ENCODE measurements at places on chromosomes 6 and 20. TPM values are rescaled to one million over a fixed set of nuclear protein-coding genes. Genes with fewer than 3 reads are reported as not detected.

Gene PBOV1
- not detected for total RNA-seq

- H3K27me3 ChIP-seq, result no peaks in the 10 kb centered on the region
- H3K27ac ChIP-seq, result no peak overlapping the region
- no peaks in the 10 kb centered on the region for H3K4me1 ChIP-seq
- H3K4me3 ChIP-seq, result no peak overlapping the region
- DNase-seq, result no peak
- H3K36me3 ChIP-seq, result no peaks in the 10 kb centered on the region
Observed at GRCh38 chr6:77930382-77930781, 277.5 kb downstream of the MEI4 start.

DNA sequence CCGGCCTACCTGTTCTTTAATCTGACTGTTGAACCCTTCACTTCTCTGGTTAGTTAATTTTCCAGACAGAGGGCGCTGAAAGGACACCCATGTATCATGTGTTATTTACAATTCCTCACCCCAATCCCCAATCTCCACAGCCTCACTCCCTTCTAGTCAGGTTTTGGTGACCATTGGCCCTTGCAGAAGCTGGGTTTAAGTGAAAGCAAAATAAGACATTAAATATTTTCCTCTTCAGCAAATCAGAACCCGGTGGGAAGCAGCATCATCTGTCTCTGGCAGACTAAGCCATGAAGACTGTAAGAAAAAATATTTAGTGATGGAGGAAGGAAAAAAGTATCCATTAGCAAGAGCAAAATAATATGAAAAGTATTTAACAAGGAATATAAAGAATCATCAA is 9.4 kb upstream of the HLA-DQA1 start:
- peaks cover 24% of the 10 kb centered on the region for H3K4me1 ChIP-seq
- H3K27me3 ChIP-seq, result no peaks in the 10 kb centered on the region
- DNase-seq, result no peak
- H3K27ac ChIP-seq, result no peak overlapping the region

- H3K4me3 ChIP-seq, result no peak overlapping the region
- H3K4me1 ChIP-seq, result peaks cover 16% of the 10 kb centered on the region
- peaks cover 14% of the 10 kb centered on the region for H3K36me3 ChIP-seq
Observed at GRCh38 chr6:24648276-24648675, 2.3 kb upstream of the KIAA0319 start.

DNA sequence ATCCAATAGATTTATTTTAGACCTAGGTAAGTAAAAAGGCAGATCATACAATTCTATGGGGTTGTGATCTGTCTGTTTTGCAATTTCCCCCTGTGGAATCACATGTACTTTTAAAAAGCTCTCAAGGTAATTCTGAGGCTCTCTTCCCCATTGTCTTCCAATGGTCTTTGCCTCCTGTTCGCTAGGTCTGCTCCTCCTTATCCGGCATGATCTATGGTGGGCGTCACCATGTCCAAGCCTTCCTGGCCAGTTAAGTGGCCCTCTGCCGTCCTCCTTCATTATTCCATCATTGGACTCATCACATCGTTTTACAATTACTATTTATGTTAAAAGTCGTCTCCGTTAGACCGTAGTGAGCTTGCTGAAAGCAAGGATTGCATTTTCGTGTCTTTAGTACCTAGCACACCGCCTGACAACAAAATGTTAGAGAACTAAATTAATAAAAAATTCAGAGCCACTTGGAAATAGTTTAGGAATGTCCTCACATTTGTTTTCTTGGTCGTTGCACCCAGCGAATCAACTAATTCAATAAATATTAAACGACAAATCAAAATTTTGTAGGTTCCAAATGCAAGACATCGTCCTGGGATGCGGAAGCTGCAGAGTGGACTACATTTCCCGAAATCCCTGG is 2.2 kb upstream of the STXBP5 start:
- H3K4me1 ChIP-seq, result peaks cover 15% of the 10 kb centered on the region
- no peaks in the 10 kb centered on the region for H3K27me3 ChIP-seq
- H3K36me3 ChIP-seq, result peaks cover 7% of the 10 kb centered on the region
- DNase-seq, result peak; percentile 25
- peak overlapping the region; percentile 96 for H3K27ac ChIP-seq

Gene KHDC1L
- total RNA-seq, result not detected

DNA sequence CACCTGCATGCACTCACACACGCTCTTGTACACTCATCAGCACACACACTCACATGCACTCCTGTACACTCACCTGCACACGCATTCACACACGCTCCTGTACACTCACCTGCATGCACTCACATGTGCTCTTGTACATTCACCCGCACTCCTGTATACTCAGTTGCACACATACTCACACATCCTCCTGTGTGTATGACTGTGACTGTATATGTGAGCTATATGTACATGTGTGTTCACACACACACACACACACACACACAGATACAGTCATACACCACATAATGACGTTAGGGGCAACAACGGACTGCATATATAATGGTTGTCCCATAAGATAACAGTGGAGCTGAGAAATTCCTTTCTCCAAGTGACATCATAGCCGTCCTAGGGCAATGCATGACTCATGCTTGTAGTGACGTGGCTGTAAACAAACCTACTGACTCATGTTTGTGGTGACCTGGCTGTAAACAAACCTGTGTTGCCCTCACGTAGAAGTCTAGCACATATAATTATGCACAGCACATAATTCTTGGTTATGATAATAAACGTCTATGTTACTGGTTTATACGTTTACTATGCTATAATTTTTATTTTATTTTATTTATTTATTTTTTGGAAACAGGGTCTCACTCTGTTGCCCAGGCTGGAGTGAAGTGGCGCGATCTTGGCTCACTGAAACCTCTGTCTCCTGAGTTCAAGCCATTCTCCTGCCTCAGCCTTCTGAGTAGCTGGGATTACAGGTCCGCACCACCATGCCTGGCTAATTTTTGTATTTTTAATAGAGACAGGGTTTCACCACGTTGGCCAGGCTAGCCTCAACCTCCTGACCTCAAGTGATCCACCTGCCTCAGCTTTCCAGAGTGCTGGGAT is 22.8 kb upstream of the TAF4 start:
- no peak overlapping the region for H3K27ac ChIP-seq
- peak; percentile 16 for DNase-seq
- peaks cover 6% of the 10 kb centered on the region for H3K27me3 ChIP-seq
- no peak overlapping the region for H3K4me3 ChIP-seq
- no peaks in the 10 kb centered on the region for H3K36me3 ChIP-seq

DNA sequence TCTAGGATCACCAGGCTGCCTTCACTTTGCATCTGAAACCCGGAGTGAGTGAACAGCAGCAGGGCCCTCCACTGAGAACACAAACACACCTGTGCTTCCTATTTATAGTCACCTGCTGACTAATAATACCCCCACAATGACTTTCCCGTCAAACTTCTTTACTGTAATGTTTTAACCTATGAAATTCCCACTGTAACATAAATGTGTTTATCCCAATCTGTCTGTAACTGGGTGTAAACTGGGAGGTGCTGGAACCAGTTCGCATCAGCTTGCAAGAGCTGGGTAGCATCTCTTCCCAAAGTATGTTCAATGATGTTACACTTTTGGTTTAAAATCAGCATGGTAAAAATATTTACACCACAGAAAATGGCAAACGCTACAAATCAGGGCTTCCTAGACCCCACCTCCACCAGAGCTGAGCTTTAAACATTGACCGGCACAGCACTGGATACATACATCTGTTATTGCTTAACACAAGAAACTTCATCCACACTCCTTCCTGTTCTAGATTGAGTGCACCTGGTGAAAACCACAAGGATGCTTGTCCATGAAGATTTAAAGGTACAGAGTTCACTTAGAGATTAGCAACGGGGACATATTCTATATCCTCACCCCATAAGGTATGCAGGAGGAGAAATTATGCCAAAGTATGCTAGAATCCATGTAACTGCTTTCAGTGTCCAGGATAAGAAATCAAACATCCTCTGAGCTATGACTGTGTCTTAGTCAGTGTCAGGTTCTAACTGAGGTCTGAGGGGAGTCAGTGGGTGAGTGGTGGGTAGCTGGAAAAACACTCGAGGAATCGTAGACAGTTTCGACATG is 79.0 kb downstream of the ALDH8A1 start:
- no peak overlapping the region for H3K4me3 ChIP-seq
- peaks cover 19% of the 10 kb centered on the region for H3K4me1 ChIP-seq
- H3K27ac ChIP-seq, result no peak overlapping the region
- DNase-seq, result no peak
- H3K36me3 ChIP-seq, result no peaks in the 10 kb centered on the region

DNA sequence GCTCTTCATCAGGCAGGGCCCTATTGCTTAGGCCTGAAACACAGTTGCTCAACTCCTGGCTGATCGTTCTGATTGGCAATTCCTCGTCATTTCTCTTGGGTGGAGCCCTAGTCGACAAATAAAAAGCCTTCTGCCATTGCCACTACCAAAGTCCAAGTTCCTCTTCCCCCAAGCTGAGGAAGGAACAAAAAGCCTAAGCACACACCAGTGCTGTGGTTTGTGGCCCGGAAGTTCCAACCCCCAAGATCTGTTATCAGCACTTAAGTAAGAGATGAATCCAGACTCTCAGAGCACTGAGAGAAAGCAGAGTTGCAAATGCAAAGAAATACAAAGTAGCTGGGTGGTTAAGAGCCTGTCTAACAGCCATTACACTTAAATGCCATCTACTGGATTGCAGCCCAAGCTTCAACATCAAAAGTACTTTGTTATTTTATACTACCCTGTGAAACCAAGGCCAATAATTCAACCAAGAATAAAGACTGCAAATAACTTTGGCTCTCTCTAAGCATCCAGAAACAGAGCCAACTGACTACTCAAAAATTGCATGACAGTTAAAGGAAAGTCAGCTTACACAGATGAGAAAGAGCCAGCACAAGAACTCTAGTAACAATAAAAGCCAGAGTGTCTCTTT is 1024.0 kb downstream of the GRIK2 start:
- no peak overlapping the region for H3K4me3 ChIP-seq
- H3K27ac ChIP-seq, result no peak overlapping the region
- DNase-seq, result no peak
- H3K4me1 ChIP-seq, result no peaks in the 10 kb centered on the region
- no peaks in the 10 kb centered on the region for H3K27me3 ChIP-seq
- no peaks in the 10 kb centered on the region for H3K36me3 ChIP-seq

DNA sequence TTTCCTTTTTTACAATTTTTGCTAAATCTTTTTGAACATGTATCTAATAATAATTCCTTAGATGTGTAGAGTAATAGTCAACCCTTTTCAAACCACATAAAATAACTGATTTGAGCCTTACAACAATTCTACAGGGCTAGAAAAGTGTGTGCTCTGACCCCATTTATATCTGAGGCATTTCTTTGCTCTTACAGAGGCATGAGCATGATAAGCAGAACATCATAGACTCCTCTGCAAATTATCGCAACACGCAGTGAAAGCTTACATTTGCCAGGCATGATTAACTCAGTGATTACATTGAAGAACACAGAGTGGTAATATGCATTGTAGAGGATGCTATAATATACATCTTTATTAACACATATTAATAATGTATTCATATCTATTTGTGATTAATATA is 120.4 kb downstream of the SIM1 start:
- H3K27ac ChIP-seq, result no peak overlapping the region
- DNase-seq, result no peak
- H3K27me3 ChIP-seq, result peaks cover 3% of the 10 kb centered on the region
- H3K4me3 ChIP-seq, result no peak overlapping the region
- H3K36me3 ChIP-seq, result no peaks in the 10 kb centered on the region

DNA sequence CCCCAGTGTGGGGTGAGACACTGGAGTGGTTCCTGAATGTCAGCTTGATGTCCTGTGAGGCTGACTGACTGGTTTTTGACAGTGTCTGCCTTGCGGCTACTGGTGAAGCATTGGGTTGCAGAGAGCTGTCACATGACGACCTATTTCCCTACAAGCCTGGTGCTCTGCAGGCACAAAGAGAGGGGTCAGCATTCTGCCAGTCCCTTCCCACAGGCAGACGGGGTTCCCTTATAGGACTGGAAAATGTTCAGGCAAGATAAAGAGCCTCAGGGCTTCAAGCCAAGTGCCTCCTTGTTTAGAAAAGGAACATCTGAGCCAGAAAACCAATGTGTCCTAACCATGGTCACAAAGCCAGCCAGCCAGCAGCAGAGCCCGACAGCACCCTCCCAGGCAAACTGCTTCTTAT is 11.0 kb downstream of the LY86 start:
- no peak overlapping the region for H3K4me3 ChIP-seq
- H3K4me1 ChIP-seq, result peaks cover 14% of the 10 kb centered on the region
- no peak for DNase-seq
- no peaks in the 10 kb centered on the region for H3K27me3 ChIP-seq
